NCI-H345 (cell line): ENCODE measurements at places on chromosomes 4 and X.

DNA sequence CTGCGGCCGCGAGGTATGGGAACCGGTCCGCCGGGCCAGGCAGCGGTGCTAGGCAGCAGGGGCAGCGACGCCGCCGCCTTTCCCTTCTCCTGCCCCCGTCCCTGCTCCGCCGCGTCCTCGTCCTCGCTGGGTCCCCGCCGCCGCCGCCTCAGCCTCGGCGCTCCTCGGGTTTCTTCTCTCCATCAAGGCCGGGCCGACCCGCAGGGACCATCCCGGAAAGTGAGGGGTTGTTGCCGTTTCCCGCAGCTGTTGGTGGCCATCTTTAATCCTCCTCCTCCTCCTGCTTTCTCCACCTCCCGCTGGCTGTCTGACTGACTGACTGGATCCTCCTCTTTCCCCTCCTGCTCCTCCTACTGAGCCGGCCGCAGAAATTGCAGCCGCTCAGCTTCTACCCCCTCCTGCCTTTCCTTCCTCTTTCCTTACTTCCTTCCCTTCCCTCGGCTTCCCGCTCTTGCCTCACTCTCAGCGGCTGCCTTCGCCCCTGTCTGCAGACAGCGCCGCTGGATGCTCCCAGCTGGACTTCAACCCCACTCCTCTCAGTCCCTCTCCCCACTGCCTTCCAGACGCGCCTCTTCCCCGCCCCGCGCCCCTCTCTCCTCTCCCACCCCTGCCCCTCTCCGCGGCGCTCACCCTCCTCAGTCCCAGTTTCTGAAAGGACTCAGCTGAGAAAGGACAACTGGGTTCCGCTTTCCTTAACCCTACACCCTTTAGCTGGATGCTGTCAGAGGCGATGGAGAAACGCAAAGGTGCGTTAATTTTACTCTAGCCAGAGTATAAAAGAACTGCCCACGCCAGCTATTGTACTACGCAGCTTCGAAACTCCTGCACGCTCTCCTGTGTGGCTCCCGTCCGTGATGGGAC, at the start of gene WDFY3:
Gene WDFY3, minus strand, starts transcription at position 309 of the 861 bp plus-strand sequence. CDS start 106,099 bp downstream, outside the sequence.
- DNase-seq, result peak; percentile 79

- no peak for DNase-seq
Measured at GRCh38 chr4:71468116-71468710, 129.4 kb downstream of the SLC4A4 start.

- no peak for DNase-seq
Measured at GRCh38 chr4:15547392-15547791, 77.7 kb downstream of the CC2D2A start.

- DNase-seq, result no peak
Measured at GRCh38 chrX:31663172-31663571, 591.3 kb upstream of the FTHL17 start.

DNA sequence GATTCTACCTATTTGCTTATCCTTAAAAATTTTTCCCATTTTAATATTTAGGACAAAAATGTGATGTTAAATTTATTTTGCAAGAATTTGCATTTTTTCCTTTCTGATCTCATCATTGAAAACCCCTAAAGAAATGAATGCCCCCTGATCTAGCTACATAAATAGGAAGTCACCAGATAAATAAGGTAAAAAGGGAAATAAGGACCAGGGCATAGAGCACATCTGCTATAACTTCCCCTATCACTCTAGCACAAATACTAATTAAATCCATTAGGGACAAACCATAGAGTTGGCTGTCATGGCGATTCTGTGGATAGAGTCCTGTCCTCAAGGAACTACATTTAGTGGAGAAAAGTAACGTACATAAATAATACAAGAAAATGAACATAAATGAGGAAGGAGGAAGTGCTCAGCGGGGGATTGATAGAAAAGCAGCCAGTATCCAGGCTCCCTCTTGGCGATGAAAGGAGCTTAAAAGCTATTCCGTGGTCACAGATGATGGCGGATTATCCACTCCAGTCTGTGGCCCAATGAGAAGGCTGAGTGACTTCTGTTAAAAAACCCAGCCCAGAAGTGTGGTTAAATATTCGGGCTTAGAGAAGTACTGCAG, 76.9 kb upstream of the RPL34 start:
- DNase-seq, result no peak

GRCh38 chrX:112147206-112147605, 64.6 kb upstream of the TRPC5 start:
- peak; percentile 16 for DNase-seq

GRCh38 chrX:66021765-66022631, 17.9 kb downstream of the VSIG4 start:
- DNase-seq, result no peak

GRCh38 chrX:124347242-124347641, 879 bp downstream of the SH2D1A start:
- no peak for DNase-seq

DNA sequence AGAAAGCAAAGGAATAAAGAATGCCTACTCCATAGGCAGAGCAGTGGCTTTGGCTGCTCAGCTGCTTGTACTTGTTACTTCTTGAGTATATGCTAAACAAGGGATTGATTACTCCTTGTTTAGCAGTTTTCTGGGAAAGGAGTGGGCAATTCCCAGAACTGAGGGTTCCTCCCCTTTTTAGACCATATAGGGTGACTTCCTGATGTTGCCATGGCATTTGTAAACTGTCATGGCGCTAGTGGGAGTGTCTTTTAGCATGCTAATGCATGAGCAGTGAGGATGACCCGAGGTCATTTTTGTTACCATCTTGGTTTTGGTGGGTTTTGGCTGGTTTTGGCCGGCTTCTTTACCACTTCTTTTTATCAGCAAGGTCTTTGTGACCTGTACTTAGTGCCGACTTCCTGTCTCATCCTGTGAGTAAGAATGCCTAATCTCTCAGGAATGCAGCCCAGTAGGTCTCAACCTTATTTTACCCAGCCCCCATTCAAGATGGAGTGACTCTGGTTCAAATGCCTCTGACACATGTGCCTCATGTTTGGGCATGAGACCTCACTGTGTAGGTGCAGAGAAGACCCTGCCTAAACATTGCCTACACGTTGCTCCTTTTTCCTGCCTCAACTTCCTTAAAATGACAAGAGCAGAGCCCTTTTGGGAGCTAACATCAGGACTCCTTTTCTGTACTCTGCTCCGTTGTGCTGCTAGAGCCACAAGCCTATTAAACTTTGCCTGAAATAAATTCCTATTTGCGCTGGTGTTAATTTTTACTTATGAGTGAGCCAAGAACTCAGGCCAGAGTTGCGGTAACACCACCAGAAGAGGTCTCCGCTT, 21.0 kb upstream of the UBA6 start:
- DNase-seq, result no peak

DNA sequence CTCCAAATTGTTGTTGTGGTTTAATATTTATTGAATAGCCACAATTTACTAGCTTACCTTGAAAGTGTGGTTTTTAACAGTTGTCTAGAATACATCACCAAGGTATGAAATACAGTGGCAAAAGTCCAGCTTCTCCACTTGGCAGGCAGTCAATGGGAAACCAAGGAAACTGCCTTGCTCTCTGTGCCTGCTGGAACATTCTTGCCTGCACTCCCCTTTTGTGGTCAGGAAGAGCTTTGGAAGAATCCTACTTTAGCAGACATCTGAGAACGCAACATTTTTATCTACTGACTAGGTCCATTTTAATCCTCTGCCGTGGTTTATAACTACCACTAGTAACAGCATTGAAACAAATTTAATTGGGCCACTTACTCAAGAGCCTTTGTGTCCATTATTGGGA, 64.5 kb downstream of the TENM3 start:
- no peak for DNase-seq

DNA sequence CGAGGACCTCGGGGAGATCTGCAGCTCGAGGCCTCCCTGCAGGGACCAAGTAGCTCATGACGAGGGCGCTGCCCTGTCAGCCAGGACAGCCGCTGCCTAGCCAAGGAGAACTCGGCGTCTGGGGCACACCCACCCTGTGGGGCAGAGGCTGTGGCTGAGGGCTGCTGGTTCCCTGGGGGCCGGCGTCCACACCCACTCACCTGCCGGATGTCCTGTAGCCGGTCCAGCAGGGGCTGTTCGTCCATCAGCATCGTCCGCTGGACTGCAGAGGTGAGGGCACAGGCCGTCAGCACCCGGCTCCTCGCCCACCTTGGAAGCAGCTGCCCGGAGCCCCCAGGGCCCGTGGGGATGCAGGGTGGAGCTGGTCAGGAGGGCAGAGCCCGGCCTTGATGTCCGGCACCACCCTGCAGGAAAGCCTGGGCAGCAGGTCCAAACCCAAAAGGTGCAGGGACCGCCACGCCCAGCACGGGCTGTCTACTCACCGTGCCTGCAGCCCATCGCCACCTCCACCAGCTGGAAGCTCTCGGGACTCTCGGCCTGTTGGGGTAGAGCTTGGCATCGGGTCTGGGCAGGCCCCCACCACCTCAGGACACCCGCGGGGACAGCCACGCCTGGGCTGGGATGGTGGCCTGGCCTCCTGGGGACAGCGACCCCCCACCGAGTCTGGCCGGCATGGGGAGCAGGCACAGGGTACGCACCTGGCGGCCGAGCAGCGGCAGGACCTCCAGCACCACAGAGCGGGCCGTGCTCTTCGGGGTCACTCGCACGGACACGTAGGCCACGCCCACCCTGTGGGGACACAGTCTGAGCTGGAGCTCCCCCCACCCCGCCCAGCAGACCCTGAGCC, 6.9 kb downstream of the DGKQ start:
- DNase-seq, result no peak

GRCh38 chr4:102849579-102850104, 19.1 kb upstream of the CISD2 start:
- DNase-seq, result no peak

GRCh38 chr4:78602334-78602733, 50.8 kb downstream of the ANXA3 start:
- DNase-seq, result no peak

GRCh38 chr4:108370291-108371141, 201.8 kb upstream of the LEF1 start:
- no peak for DNase-seq

DNA sequence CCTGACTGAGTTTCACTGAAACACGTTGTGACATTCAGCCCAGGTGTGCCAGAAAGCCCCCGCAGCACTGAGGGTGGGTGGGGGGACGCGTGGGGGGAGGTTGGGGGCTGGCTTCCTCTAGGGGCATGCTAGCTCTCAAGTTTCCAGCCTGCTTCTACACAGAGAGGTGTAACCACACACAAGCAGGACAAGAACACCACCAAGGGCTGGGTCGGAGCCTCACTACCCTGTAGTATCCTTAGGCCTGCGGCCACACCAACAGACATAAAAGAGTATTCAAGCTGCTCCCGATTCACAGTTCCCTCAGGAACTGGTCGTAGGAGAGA, 1.8 kb downstream of the USP46 start:
- DNase-seq, result no peak

- no peak for DNase-seq
Measured at GRCh38 chr4:139641218-139641617, 24.4 kb upstream of the MGST2 start.

DNA sequence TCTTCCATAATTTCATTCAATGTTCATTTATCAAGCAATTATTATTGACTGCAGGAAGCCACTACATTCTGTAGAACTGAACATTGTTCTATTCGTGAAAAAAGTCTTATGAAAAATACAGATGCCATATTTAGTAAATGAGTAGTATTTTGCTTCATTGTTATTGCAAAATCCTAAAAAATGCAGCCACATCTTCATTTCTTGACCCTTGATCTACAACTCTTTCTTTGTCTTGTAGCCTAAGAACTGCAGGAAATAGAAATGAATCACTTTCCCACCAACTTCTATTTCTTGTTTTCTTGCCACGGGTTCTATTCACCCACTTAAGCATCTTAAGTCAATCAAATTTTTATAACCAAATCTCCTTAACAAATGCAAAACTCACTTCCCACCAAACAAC, 63.3 kb downstream of the KCNIP4 start:
- no peak for DNase-seq

- DNase-seq, result no peak
Measured at GRCh38 chrX:68842781-68843581, 14.2 kb downstream of the EFNB1 start.

- DNase-seq, result no peak
Measured at GRCh38 chr4:120081726-120082125, 15.1 kb upstream of the MAD2L1 start.

GRCh38 chrX:1196436-1196835, 16.0 kb downstream of the CRLF2 start:
- no peak for DNase-seq

DNA sequence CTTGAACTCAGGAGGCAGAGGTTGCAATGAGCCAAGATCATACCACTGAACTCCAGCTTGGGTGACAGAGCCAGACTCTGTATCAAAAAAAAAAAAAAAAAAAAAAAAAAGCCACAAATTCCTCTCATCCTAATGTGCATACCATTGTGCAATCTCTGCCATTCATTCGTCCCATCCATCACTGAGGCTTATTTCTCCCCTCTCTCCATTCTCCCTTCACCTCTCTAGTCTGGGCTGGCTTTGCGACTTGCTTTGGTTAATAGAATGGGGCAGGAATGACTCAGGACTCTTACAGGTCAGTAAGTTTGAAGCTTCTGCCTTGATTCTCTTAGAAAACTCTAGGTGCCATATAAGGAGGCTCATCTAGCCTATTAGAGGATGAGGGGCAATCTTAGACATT, 60.3 kb upstream of the DDX3X start:
- DNase-seq, result no peak

DNA sequence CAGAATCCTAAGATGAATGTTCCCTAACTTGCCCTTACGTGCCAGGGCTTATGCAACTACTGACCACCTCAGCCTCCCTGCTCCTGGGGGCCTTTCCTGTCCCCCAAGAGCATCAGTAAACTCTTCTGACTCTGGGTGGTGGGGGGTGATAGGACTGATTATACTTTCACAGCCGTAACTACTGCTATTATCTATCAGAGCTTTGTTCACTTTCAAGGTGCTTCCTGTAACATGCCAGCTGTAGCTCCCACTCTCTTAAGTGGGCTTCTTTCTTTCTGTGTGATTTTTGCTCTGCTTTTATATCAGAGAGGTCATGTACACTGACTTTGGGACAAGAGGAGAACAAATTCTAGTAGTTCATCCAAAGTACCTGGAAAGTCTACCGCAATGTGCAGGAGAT, 25.3 kb downstream of the SPINK2 start:
- DNase-seq, result no peak

DNA sequence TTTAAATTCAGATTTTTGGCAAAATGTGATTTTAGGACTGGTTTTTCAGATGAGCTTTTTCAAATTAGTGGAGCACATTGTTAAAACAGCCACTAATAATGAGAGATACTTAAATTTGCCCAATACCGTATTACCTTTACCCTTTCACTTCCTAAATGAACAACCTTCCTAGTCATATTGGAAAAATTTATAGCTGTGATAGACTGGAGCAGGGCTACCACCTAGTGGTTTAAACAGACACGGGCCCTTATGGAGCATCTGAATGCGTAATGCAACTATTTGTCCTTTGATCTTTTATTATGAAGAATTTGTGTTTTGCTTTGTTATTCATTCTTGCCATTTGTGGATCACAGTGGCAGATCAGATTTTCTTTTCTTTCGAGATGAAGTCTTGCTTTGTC, 72.7 kb downstream of the KDM6A start:
- no peak for DNase-seq
